ENCODE measurements at places on chromosomes 13 and 19. TPM values are rescaled to one million over a fixed set of nuclear protein-coding genes. Genes with fewer than 3 reads are reported as not detected.

GRCh38 chr13:76795701-76796695 is 90.2 kb downstream of the KCTD12 start:
- DNase-seq: no peak

DNA sequence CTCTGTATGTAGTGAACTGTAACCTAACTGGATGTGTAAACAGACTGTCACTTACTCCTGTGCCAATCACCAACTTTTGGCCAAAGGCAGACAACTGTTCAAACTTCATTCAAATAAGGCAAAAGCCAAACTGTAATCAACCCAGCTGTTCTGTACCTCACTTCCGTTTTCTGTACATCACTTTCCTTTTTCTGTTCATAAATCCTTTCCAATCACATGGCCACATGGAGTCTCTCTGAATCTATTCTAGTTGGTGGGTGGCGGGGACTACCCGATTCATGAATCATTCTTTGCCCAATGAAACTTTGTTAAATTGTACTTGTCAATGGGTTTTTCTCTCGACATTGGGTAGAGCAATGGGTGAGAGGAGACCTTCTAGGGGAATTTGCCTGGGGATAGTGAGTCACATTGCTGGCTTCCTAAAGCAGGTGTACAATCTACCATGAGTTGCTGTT is 178.3 kb upstream of the RFC3 start:
- no peak for DNase-seq

- no peak for DNase-seq
Measured at GRCh38 chr13:40146063-40146462, 490.6 kb downstream of the COG6 start.

- no peak for DNase-seq
Measured at GRCh38 chr13:101575581-101575980, 123.1 kb downstream of the ITGBL1 start.

NMRK2 gene
- not detected for total RNA-seq

All from epithelial cell of proximal tubule (primary cell).